ENCODE measurements at places on chromosomes 13 and 19. TPM values are rescaled to one million over a fixed set of nuclear protein-coding genes. Genes with fewer than 3 reads are reported as not detected.

Gene CAPS
- total RNA-seq: 1.1 TPM

Gene CAPN12
- 7.1 TPM for total RNA-seq

Gene TJP3
- 0.19 TPM for total RNA-seq

Gene HNRNPA1L2
- total RNA-seq: 5.2 TPM

Gene GRK1
- not detected for total RNA-seq

Gene PALM3
- 1.9 TPM for total RNA-seq

Gene UCHL3
- total RNA-seq: 49.2 TPM

Gene RNF17
- not detected for total RNA-seq

Gene SELENOW
- 151 TPM for total RNA-seq

Gene SLC10A2
- total RNA-seq: not detected

Gene FXYD1
- 0.47 TPM for total RNA-seq

Gene TNNT1
- total RNA-seq: 143 TPM

Gene RFXAP
- 1.1 TPM for total RNA-seq

Gene SGCG
- not detected for total RNA-seq

Gene LGI4
- 0.13 TPM for total RNA-seq

Gene ERICH6B
- not detected for total RNA-seq

Gene VSTM2B
- not detected for total RNA-seq

Gene F7
- total RNA-seq: 0.14 TPM

Measured in A549 treated with CpdA at 1 μM for 4 hours (cell line).